Neural crest cell (in vitro differentiated cells): ENCODE measurements at places on chromosomes 5 and 9.

DNA sequence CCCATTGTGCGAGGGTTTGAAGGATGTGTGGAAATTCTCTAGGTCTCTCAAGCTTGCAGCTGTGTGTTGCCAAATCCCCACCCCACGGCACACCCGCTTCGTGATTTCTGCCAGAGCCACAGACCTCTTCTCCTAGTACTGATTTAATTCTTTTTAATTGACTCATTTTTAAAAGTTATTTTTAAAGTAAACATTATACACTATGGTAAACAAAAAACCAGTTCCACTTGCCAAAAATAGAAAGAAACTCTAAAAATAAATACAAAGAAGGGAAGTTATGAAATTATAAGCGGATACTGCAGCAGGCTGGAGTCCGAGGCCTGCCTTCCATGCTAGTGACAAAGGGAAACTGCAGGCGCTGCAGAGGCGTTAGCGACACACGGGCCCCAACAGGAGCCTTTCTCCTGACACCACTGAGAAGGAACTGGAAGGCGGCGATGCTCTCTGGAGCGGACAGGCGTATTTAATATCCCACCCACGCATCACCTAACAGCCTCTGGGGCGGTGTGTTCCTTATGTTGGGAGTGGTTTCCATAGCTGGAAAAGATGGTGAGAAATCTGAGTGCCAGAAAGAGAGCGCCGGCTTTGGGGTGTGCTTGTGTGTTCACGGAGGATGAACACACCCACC lies 122.5 kb downstream of the COL23A1 start:
- H3K27ac ChIP-seq: peak overlapping the region; percentile 80
- peak overlapping the region; percentile 50 for H3K4me3 ChIP-seq

- H3K36me3 ChIP-seq: no peaks in the 10 kb centered on the region
- no peak overlapping the region for H3K4me3 ChIP-seq
- no peak overlapping the region for H3K27ac ChIP-seq
- no peaks in the 10 kb centered on the region for H3K27me3 ChIP-seq
- no peak for DNase-seq
- no peaks in the 10 kb centered on the region for H3K4me1 ChIP-seq
Observed at GRCh38 chr5:8396756-8397155, 527.8 kb downstream of the MTRR start.

- no peak overlapping the region for H3K27ac ChIP-seq
- no peaks in the 10 kb centered on the region for H3K36me3 ChIP-seq
- peaks cover 3% of the 10 kb centered on the region for H3K27me3 ChIP-seq
- H3K4me3 ChIP-seq: no peak overlapping the region
Observed at GRCh38 chr5:83714810-83715209, 5.8 kb downstream of the HAPLN1 start.

GRCh38 chr9:29796291-29796952 lies 2223.1 kb upstream of the C9orf72 start:
- H3K27me3 ChIP-seq: no peaks in the 10 kb centered on the region
- no peak overlapping the region for H3K27ac ChIP-seq
- H3K36me3 ChIP-seq: no peaks in the 10 kb centered on the region
- H3K4me3 ChIP-seq: no peak overlapping the region

GRCh38 chr5:116576053-116576713 lies 1.6 kb upstream of the SEMA6A start:
- DNase-seq: peak; percentile 81
- H3K36me3 ChIP-seq: no peaks in the 10 kb centered on the region
- H3K27me3 ChIP-seq: peaks cover 45% of the 10 kb centered on the region
- H3K27ac ChIP-seq: no peak overlapping the region
- H3K4me3 ChIP-seq: peak overlapping the region; percentile 99

DNA sequence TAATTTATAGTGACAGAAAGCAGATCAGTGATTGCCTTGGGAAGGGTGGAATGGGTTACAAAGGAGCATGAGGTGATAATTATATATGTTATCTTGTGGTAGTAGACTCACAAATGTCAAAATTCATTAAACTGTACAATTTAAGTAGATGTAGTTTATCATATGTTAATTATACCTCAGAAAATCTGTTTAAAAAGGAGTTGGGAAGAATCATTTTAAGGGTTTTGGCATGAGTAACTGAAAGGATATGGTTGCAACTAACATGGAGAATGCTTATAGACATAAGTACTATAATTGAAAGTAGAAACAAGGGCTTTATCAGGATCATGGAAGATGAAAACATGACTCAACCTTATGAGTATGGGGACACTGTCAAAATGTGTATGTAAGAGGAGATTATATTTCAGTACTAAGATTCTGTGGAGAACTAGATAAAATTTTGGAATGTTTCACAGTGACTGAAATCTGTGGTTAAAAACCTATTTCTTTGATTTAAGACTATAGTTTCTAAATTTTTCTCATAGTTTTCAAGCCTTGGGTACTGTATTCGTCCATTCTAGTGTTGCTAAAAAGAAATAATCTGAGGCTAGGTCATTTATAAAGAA lies 73.3 kb downstream of the FCHO2 start:
- H3K27me3 ChIP-seq: no peaks in the 10 kb centered on the region
- peaks cover 8% of the 10 kb centered on the region for H3K4me1 ChIP-seq
- no peak overlapping the region for H3K27ac ChIP-seq
- H3K4me3 ChIP-seq: no peak overlapping the region
- DNase-seq: no peak
- H3K36me3 ChIP-seq: peaks cover 3% of the 10 kb centered on the region

DNA sequence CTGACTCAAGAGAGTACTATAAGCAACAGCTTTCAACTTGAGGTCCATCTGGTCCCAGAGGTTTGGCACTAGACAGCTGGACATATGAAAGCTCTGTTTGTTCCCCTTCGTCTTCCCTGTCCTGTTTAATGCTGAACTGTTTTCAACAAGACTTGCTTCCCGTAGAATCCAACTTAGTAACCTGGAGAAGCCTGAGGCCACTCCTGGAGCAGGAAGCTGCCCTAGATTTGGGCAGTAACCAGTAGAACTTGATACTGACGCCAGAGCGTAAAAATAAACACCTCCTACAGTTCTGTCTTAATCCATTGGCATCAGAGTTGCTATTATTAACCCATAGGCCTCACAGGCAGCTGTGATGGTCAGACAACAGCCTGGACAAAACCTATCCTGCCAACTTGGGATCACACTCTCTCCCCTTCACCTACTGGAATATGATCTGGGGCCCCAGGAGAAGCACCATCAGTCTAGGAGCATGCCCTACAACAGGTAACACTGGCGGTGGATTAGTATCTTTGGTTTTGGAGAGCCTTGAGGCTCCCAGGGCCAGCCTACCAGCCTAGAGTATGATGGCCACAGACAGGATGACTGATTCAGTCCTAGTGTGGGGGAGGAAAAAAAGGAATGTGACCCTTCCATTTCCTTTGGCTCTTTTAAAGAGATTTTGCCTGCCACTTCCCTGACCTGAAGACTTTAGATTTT lies 29.2 kb downstream of the RUSC2 start:
- DNase-seq: no peak
- no peaks in the 10 kb centered on the region for H3K27me3 ChIP-seq
- H3K4me3 ChIP-seq: no peak overlapping the region
- H3K36me3 ChIP-seq: no peaks in the 10 kb centered on the region
- H3K27ac ChIP-seq: peak overlapping the region; percentile 97

GRCh38 chr9:133023117-133023890 lies 7.5 kb upstream of the GTF3C5 start:
- H3K4me3 ChIP-seq: no peak overlapping the region
- DNase-seq: no peak
- peaks cover 22% of the 10 kb centered on the region for H3K27me3 ChIP-seq
- H3K27ac ChIP-seq: no peak overlapping the region
- H3K4me1 ChIP-seq: peaks cover 16% of the 10 kb centered on the region
- H3K36me3 ChIP-seq: no peaks in the 10 kb centered on the region

- H3K4me3 ChIP-seq: no peak overlapping the region
- no peak overlapping the region for H3K27ac ChIP-seq
- H3K36me3 ChIP-seq: peaks cover 16% of the 10 kb centered on the region
- no peak for DNase-seq
Observed at GRCh38 chr9:131410044-131410491, 16.2 kb downstream of the PRRC2B start.

DNA sequence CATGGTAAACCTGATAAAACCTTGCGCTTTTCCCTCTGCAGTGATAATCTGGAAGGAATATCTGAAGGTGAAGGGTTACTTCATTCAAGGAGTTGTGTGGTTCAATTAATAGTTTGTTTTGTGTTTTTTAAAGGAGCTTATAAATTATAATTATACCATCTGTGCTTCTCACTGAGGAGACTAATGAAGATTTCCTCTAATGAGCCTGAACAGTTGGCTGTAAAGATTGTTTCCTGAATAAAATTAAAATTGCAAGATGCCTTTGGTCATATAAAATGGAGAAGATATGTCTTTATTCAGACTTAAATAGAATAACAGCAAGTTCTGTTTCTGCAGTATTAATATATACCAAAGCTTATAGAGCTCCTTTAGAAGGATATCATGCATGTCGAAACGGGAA lies 59.9 kb downstream of the GAPVD1 start:
- peaks cover 25% of the 10 kb centered on the region for H3K36me3 ChIP-seq
- no peaks in the 10 kb centered on the region for H3K27me3 ChIP-seq
- H3K4me3 ChIP-seq: no peak overlapping the region
- H3K27ac ChIP-seq: no peak overlapping the region
- no peaks in the 10 kb centered on the region for H3K4me1 ChIP-seq

- H3K36me3 ChIP-seq: peaks cover 4% of the 10 kb centered on the region
- H3K27ac ChIP-seq: no peak overlapping the region
- H3K27me3 ChIP-seq: no peaks in the 10 kb centered on the region
- peaks cover 13% of the 10 kb centered on the region for H3K4me1 ChIP-seq
Observed at GRCh38 chr5:173099461-173099860, 43.3 kb downstream of the CREBRF start.

- H3K36me3 ChIP-seq: no peaks in the 10 kb centered on the region
- H3K27me3 ChIP-seq: no peaks in the 10 kb centered on the region
- peaks cover 12% of the 10 kb centered on the region for H3K4me1 ChIP-seq
- no peak overlapping the region for H3K4me3 ChIP-seq
- H3K27ac ChIP-seq: no peak overlapping the region
Observed at GRCh38 chr5:37720550-37720952, 119.3 kb downstream of the GDNF start.

GRCh38 chr5:143019614-143020515 lies 249.7 kb downstream of the ARHGAP26 start:
- H3K27me3 ChIP-seq: no peaks in the 10 kb centered on the region
- no peak overlapping the region for H3K27ac ChIP-seq
- H3K4me3 ChIP-seq: no peak overlapping the region
- H3K4me1 ChIP-seq: peaks cover 15% of the 10 kb centered on the region

- no peak for DNase-seq
- H3K36me3 ChIP-seq: no peaks in the 10 kb centered on the region
- no peak overlapping the region for H3K4me3 ChIP-seq
- no peak overlapping the region for H3K27ac ChIP-seq
Observed at GRCh38 chr9:36778682-36779081, 206.0 kb downstream of the MELK start.

DNA sequence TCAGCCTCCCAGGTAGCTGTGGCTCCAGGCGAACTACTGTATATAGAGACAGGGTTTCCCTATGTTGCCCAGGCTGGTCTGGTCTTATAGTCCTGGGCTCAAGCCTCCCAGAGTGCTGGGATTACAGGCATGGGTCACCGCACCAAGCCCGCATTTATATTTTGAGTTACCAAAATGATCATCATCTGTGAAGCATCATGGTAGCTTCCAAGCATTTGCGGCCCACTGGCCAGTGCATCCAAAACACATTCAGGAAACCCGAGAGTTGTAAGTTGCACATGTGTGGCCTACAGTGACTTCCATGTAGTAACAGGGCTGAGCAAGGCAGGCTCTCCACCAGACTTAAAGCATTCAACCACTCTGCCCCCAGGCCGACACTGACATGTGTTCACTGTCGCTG lies 2.3 kb downstream of the BRD3OS start:
- no peak overlapping the region for H3K27ac ChIP-seq
- DNase-seq: no peak
- peak overlapping the region; percentile 80 for H3K4me3 ChIP-seq
- peaks cover 32% of the 10 kb centered on the region for H3K4me1 ChIP-seq
- H3K36me3 ChIP-seq: peaks cover 7% of the 10 kb centered on the region

GRCh38 chr9:105087910-105088898 lies 156.2 kb upstream of the SLC44A1 start:
- no peak overlapping the region for H3K27ac ChIP-seq
- H3K36me3 ChIP-seq: no peaks in the 10 kb centered on the region
- no peak for DNase-seq
- no peaks in the 10 kb centered on the region for H3K4me1 ChIP-seq
- no peaks in the 10 kb centered on the region for H3K27me3 ChIP-seq
- no peak overlapping the region for H3K4me3 ChIP-seq

DNA sequence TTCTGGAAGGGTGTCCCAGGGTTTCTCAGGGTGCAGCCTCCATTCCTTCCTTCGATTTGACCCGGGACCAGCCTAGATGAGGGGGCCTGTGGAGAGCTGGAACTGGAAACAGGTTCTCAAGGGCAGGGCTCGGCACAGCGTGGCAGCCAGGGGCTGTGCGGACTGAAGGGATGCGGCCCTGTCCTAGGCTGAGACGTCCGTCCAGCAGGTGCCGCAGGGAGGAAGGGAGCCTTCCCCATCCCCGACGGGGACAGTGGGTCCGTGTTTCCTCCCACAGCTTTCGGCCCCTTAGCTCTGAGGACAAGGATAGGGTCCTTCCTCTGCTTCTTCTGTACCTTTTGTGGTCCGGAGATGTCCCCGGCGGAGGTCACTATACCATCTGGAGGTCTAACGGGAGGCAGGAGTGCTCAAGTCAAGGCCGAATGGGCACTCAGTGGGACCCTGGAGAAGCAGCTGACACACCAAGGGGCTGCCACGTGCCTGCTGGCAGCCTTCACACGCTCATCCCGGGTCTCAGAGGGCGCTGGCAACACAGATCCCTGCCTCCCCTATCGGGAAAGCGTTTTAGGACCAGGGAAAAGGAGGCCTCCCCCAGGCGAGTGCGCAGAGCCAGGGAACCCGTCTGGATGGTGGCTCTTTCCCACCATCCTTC lies 49.9 kb downstream of the USP20 start:
- H3K36me3 ChIP-seq: peaks cover 12% of the 10 kb centered on the region
- H3K27me3 ChIP-seq: no peaks in the 10 kb centered on the region
- H3K27ac ChIP-seq: no peak overlapping the region
- peak overlapping the region; percentile 83 for H3K4me3 ChIP-seq

DNA sequence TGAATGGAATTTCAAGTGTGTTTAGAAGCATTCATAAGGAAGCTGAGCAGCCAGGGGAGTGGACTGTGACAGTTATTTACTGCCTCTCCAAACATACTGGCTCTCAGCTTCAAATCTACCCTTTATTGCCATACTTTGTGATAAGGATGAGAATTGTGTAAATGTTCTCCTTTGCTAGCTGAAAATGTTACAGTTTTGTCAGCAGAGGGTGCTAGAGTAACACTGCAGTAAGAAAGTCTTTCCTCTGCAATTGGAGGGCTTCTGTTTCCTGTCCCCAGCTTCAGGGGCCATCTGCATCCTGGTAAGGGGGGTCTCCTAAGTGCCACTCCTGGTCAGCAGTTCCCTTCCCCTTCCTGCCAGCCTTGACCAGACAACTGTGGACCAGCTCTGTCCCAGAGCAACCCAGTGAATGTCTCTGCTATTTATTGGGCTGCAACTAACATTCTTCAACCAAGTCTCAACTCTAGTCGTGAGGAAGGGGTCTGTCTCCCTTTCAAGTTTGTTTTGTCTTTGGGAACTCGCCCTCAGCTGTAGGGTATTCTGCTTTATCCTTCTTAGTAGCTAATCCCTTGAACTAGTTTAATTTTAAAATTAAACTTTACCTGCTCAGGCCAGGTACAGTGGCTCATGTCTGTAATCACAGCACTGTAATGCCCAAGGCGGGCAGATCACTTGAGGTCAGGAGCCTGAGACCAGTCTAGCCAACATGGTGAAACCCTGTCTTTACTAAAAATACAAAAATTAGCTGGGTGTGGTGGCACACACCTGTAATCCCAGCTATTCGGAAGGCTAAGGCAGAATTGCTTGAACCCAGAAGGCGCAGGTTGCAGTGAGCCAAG lies 45.3 kb downstream of the RAPGEF6 start:
- H3K27ac ChIP-seq: no peak overlapping the region
- H3K36me3 ChIP-seq: peaks cover 13% of the 10 kb centered on the region
- peaks cover 11% of the 10 kb centered on the region for H3K4me1 ChIP-seq
- H3K4me3 ChIP-seq: no peak overlapping the region
